ENCODE measurements at places on chromosomes 2 and 18.

DNA sequence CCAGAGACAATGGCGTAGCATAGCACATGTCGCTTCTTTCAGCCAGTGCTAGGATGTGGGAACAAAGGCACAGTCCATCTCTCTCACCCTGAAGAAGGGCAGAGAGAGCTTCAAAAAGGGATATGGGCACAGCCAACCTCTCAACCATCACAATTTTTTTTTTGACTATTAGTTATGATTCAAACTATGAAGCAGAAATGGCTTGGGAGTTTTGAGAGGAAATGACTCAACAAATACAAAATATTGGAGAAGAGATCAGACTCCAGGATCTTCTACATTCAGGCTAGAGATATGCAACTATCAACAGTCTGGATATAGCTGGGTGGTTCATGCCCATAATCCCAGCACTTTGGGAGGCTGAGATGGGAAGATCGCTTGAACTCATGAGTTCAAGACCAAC, 109.1 kb downstream of the MCFD2 start:
- DNase-seq: no peak

GRCh38 chr2:174916270-174916930, 88.8 kb downstream of the CHN1 start:
- DNase-seq: no peak

- no peak for DNase-seq
Measured at GRCh38 chr18:46474487-46475389, 182.3 kb downstream of the LOXHD1 start.

- no peak for DNase-seq
Measured at GRCh38 chr2:128410035-128410757, 91.5 kb upstream of the HS6ST1 start.

- DNase-seq: no peak
Measured at GRCh38 chr18:67549946-67550345, 33.4 kb upstream of the DSEL start.

DNA sequence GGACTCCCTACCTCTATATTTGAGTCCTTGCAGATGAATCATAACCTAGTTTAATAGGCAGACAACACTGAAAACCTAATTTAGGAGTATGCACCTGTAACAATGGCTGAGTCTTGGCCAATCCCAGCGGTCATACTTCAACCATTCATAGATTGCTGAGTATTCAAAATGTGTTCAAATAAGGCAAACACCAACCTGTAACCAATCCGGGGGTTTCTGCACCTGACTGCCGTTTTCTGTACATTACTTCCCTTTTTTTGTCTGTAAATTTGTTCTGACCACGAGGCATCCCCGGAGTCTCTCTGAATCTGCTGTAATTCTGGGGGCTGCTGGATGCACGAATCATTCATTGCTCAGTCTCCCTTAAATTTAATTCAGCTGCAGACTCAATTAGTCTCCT, 338.6 kb downstream of the STK39 start:
- no peak for DNase-seq

GRCh38 chr2:109378682-109379081, 235.1 kb downstream of the SEPTIN10 start:
- no peak for DNase-seq

GRCh38 chr2:42904576-42904876, 112.1 kb upstream of the HAAO start:
- no peak for DNase-seq

DNA sequence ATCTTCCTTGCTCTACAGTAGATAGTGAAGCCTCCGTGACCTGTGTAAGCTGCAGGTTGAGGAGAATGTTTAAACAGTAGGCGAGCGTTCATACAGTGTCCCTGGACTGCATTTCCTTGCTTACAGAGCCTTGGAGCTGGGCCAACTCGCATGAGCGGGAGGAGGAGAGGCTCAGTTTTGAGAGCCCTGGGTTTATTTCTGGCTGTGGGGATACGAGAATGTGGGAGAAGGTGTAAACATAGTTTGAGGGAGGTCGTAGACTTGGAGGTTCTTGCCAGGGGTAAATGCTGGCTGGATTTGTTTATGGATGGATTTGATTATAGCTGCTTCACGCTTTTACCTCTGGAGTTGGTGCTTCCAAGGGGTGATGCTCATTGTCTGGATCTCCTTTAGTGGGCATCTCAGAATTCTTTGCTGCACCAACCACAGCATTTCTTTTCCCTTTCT, 20.8 kb downstream of the CRIM1 start:
- no peak for DNase-seq

- no peak for DNase-seq
Measured at GRCh38 chr2:10635430-10635829, 54.3 kb downstream of the NOL10 start.

DNA sequence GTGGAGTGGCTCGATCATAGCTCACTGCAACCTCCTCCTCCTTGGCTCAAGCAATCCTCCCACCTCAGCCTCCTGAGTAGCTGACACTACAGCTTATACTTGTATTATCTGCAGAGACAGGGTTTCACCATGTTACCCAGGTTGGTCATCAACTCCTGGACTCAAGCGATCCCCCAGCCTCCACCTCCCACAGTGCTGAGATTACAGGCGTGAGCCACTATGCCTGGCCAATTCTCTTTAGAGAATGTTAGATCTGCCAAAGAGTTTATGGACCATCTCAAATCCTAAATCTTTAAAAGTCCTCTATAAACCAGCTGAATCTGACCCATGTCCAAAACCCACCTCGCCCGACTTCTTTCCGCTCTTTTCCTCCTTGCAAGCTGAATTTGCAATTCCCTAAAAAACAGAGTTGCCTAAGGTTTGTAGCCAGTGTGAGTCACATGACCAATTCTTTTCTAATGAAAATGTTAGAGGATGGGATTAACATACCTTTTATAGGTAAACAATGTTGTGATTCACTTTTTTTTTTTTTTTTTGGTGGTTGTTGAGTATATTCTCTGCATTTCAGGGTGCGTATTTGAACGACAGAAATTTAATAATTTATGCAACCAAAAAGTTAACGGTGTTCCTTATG, 2.4 kb upstream of the PMAIP1 start:
- no peak for DNase-seq

- peak; percentile 13 for DNase-seq
Measured at GRCh38 chr2:241540771-241541561, 17.6 kb upstream of the BOK start.

DNA sequence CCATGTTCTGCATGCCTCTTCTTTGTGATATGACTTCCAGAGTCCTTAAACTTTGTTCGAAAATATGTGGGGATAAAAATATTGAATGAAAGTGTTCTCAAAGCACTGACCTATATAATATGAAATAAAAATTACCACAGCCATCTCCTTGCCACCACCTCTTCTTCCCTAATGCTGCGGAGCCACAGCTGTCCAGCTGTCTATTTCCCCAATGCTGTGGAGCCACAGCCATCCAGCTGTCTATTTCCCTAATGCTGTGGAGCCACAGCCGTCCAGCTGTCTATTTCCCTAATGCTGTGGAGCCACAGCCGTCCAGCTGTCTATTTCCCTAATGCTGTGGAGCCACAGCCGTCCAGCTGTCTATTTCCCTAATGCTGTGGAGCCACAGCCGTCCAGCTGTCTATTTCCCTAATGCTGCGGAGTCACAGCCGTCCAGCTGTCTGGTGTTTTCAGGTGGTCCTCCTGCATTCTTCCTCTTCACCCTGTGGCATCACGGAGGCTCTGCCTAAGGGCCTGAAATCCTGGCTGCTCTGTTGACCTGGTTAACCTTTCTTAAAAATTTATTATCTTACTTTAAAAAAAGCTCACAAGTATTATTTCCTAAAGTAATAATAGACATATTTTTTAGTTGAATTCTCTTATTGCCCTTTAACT, 266.1 kb upstream of the MEX3C start:
- no peak for DNase-seq

- DNase-seq: no peak
Measured at GRCh38 chr2:209368406-209368805, 55.4 kb upstream of the MAP2 start.

DNA sequence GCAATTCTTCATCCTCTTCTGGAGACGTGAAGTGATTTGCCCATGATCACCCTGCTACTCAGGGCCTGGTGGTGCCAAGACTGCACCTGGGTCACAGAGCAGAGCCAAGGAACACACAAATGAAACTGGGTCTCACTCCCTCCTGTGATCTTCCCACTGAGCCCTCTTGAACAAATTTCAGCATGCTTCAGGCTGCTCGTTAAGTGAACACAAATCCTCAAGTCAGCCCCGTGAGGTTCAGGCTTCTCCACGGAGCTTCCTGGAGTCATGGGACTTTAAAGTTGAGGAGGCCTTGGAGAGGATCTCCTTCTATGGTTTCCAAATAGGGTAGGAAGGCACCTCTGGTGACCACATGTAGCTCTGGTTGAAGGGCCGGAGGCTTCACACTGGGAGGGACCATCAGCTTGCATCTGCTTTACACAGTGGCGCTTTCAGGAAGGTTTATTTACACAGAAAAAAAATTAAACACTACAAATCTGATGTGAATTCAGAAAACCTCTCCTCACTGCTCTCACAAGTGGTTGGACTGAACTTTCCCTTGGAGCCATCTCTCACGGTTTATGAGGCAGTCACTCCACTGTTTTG, 255.4 kb downstream of the LOXHD1 start:
- DNase-seq: no peak

GRCh38 chr18:26332991-26333390, 106.7 kb downstream of the TAF4B start:
- DNase-seq: no peak

DNA sequence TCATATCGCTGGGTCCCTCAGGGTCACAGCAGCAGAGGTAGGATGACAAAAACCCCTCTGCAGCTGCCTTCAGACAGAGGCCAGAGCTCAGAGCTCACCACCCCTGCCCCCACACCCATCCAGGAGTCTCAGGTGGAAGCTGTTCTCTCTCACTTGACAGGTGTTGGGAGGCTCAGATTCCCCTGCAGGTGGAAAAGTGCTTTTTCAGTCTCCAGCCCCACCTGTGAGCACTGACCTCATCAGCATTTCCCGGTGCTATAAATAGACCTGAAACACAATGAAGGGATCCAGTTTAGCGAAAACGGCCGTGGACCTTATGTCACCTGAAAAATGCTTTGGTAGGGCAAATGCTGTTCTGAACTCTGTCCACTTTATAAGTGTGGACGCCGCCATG, 254.9 kb downstream of the NDUFA10 start:
- no peak for DNase-seq

DNA sequence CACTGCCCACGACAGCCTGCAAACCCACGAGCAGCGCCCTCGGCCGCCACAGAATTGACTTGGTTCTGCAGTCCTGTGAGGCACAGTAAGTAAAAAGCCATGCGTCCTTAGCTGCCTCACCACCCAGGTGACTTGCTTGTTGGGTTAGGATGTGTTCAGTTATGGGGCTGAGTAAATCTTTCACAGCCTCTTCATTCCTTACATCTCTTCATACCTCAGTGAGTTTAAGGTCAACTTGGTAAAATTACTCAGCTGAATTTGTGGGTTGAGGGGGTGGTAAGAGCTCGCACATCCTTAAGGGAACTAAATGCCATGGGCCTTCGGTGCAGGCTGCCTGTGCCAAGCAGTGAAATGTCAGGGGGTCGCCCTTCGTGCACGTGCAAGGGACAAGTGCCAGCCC, 165.2 kb upstream of the ALKAL2 start:
- no peak for DNase-seq

- DNase-seq: no peak
Measured at GRCh38 chr2:116949249-116949648, 865.2 kb upstream of the DDX18 start.

GRCh38 chr2:86562485-86562921, 740 bp downstream of the CHMP3 start:
- peak; percentile 50 for DNase-seq

- no peak for DNase-seq
Measured at GRCh38 chr2:240302041-240302440, 133.4 kb upstream of the GPC1 start.

GRCh38 chr2:215745331-215745730, 268.0 kb downstream of the MREG start:
- no peak for DNase-seq

- DNase-seq: no peak
Measured at GRCh38 chr2:152508446-152508845, 173.5 kb downstream of the FMNL2 start.

- DNase-seq: no peak
Measured at GRCh38 chr18:10872304-10872703, 277.1 kb downstream of the PIEZO2 start.

GRCh38 chr18:3889803-3890202, 439.8 kb downstream of the TGIF1 start:
- peak; percentile 5 for DNase-seq

DNA sequence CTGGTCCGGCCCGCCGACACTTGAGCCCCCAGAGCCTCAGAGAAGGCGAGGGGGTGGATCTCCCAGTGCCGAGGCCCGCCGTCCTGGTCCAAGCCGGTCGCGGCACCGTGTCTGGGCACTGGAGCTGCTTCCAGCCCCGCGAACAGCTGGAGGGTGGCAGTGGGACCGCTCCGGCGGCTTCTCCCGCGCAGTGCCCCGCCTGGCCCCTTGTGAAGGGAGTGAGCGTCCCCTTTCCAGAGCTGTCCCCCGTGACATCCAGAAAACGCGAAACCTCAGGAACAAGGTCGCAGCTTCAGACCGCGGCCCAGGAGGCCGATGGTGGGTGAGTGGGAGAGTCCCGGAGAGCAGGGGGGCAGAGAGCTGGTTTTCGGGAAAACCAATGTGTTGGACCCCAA, 579 bp upstream of the EMX1 start:
- DNase-seq: no peak

DNA sequence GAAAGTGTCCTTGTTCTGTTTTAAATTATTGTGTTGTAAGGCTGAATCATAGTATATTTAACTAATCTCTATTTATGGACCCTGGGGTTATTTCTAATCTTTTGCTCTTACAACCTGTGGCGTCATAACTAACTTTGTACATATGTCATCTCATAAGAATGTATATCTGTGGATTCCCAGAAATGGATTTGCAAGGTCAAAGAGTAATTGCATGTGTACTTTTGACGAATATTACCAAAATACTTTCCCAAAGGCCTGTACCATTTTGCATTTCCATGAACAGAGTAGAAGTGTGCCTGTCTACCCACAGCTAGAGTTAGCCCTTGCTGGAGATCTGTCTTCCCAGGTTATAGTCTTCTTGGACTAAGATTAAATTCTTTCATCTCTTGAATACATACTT, 42.8 kb downstream of the SEMA4F start:
- no peak for DNase-seq

GRCh38 chr18:52888014-52888413, 548.0 kb downstream of the DCC start:
- no peak for DNase-seq

DNA sequence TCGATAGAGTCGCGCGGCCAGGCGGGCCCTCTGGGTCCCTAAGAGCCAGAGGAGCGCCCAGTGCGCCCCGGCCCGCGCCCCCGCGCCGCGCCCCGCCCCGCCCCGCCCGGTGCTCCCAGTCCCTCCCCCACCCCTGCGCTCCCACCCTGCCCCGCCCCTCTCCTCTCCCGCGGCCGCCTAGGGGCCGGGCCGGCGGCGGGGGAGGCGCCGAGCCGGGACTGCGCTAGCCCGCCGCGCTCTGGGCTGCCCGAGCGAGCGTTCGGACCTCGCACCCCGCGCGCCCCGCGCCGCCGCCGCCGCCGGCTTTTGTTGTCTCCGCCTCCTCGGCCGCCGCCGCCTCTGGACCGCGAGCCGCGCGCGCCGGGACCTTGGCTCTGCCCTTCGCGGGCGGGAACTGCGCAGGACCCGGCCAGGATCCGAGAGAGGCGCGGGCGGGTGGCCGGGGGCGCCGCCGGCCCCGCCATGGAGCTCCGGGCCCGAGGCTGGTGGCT, at the start of gene GPC1:
GPC1 (plus strand) TSS at position 207 of the 491 bp plus-strand sequence; CDS start at position 463, 256 bp downstream.
- no peak for DNase-seq

Measured in MV-4-11 (cell line).